ENCODE measurements at places on chromosomes 1 and 21. TPM values are rescaled to one million over a fixed set of nuclear protein-coding genes. Genes with fewer than 3 reads are reported as not detected.

HSF2BP gene
- 0.40 TPM for total RNA-seq

CR2 gene
- not detected for total RNA-seq

CHI3L1 gene
- 0.08 TPM for total RNA-seq

AGRN gene
- 23.0 TPM for total RNA-seq

GPR25 gene
- total RNA-seq: not detected

RHOU gene
- total RNA-seq: 0.79 TPM
